CD4-positive, CD25-positive, alpha-beta regulatory T cell (primary cell): ENCODE measurements at places on chromosomes 6 and 20. TPM values are rescaled to one million over a fixed set of nuclear protein-coding genes. Genes with fewer than 3 reads are reported as not detected.

The LY6G6F gene
- polyA plus RNA-seq, result not detected

The FAM83B gene
- not detected for polyA plus RNA-seq

The PI16 gene
- polyA plus RNA-seq, result 92.0 TPM

The CCR6 gene
- polyA plus RNA-seq, result 90.4 TPM

The ASIP gene
- polyA plus RNA-seq, result not detected

The TFAP2C gene
- polyA plus RNA-seq, result not detected
